Stimulated activated CD8-positive, alpha-beta memory T cell treated with anti-CD3 and anti-CD28 coated beads, Interleukin-7, amount 100 ng/mL, for 4 hours (primary cell): ENCODE measurements at places on chromosomes 4 and X.

GRCh38 chr4:38993683-38994082 lies 38.5 kb downstream of the TMEM156 start:
- no peak for DNase-seq

- no peak for DNase-seq
Observed at GRCh38 chr4:74962584-74962983, 29.7 kb downstream of the PARM1 start.

- DNase-seq: no peak
Observed at GRCh38 chr4:69934150-69934549, 3.3 kb downstream of the CSN1S1 start.

DNA sequence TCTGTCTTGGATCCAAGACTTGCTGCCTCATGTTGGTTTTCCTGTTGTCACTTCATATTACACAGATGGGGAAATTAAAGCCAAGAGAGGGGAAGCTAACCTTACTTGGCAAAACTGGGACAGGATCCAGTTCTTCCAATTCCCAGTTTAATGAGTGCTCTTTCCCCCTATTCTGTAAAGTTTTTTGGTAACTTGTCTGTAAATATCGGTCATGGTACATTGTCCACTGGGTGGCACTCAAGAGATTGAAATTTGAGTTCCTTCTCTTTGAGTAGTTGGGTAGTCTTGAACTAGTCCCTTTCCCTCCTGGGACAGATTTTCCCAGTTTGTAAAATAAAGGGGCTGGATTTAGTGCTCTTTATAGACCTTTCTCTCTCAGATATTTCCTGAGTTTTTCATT lies 12.4 kb upstream of the EOLA2 start:
- no peak for DNase-seq
